NCI-H748 treated with DMSO at 0.1 percent for 48 hours (cell line): ENCODE measurements at places on chromosomes 2 and 18.

DNA sequence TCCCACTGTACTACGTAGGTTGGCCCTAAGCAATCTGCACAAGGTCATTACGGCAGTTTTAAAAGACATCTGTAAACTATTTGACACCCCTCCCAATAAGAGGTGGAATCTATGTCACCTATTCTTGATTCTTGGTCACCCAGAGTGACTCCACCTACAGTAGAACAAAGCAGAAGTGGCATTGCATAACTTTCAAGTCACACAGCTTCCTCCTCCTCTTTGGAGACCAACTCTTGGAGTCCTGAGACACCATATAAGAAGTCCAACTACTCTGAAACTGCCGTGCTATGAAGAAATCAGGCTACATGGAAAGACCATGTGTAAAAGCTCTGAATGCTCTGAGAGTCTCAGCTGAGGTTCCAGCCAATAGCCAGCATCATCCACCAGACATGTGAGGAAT is 253.5 kb upstream of the CDH20 start:
- no peak for DNase-seq

GRCh38 chr2:119545754-119546446 is 1.7 kb downstream of the CFAP221 start:
- DNase-seq: no peak

- DNase-seq: no peak
These were observed 917.8 kb downstream of the EPHA4 start for GRCh38 chr2:220654322-220654721.

GRCh38 chr2:67389286-67389685 is 7.8 kb upstream of the ETAA1 start:
- no peak for DNase-seq

- no peak for DNase-seq
These were observed 88.2 kb downstream of the LONRF2 start for GRCh38 chr2:100234141-100234540.

- no peak for DNase-seq
These were observed 81.2 kb downstream of the TSN start for GRCh38 chr2:121836611-121837010.

DNA sequence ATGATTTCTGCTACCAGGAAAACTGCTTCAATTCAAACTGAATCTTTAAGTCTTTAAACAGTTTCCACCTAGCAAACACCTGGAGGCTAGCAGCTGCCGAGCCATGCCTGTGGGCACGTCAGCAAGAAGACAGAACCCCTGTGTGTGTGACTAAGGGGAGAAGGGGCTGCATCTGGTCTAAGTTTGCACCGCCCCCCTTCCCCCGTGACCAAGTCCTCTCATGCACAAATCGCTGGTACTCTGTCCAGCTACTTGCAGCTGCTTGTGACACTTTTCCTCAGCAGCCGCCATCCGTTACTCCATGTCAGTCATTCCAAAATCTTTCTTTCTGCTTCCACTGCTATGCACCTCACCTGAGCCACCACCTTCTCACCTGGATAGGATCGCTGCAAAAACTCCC is 355.0 kb downstream of the SS18 start:
- no peak for DNase-seq

- peak; percentile 34 for DNase-seq
These were observed 591.2 kb downstream of the RNF144A start for GRCh38 chr2:7508296-7508943.

- DNase-seq: no peak
These were observed 31.4 kb downstream of the AQP12A start for GRCh38 chr2:240722796-240723735.

DNA sequence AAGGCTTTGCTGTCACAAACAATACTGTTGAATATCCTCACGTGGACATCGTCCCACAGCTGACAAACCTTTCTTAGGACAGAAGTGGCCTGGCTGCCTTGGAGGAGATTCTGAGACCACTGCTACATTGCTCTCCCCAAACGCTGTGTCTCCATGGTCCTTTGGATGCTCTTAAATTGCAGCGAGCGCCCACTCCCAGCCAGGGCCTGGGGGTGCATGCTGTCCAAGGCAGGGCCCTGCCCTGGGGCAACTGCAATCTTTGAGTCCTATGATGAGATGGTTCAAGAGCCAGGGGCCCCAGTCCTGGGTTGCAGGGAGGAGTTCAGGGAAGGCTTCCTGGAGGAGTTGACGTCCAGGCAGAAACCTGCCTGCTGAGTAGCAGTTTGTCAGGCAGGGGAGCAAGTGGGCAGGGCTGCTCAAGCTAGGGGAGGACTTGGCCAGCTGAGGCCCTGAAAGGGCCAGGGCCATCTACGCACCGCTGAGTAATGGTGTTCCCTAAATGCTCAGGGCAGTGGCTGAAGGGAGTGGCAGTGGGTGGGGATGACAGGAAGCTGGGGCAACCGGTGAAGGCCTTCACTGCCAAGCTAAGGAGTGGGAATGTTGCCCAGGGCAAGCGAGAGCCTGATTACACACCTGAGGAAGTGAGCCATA is 10.8 kb upstream of the SDC1 start:
- no peak for DNase-seq

GRCh38 chr2:128536925-128537620 is 218.4 kb upstream of the HS6ST1 start:
- no peak for DNase-seq

- DNase-seq: no peak
These were observed 14.0 kb upstream of the PLB1 start for GRCh38 chr2:28481905-28482304.

DNA sequence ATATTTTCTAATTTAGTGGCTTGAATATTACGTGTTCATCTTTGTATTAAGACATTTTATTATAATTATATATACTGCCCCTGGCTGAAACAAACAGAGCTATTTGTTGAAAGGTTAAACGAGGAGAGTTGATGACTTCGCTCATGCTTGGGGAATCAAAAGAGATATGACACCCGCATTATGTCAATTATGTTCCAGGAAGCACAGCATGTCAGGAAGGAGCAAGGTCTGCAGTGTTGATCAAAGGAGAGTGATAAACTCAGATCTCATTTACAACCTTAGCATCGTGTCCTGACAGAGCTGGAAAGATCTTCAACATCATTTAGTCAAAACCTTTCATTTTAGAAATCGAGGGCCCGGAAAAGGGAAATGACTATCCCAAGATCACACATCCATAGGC is 510.1 kb downstream of the TDRD15 start:
- DNase-seq: no peak

DNA sequence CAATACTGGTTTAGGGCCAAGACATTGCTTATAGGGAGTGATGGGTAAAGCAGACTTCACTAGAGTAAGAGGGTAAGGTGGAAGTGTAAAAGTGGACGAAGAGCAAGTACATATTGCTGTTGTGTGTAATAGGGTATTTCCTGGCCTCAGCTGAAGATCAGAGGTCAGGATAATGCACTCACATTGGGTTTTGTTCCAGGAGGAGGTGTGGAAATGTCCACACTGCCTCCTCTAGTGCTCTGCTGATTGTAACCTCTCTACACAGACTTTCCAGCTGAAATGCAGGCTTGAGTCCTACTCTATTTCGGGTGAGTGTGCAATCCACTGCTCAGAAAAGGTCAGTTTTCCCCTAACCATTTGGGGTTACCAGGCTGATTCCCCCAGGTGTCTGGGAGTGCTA is 41.7 kb upstream of the PLA2R1 start:
- DNase-seq: no peak

GRCh38 chr18:58015065-58015780 is 28.8 kb upstream of the NEDD4L start:
- no peak for DNase-seq

- DNase-seq: no peak
These were observed 1591.5 kb downstream of the LRP1B start for GRCh38 chr2:140539242-140539875.

GRCh38 chr2:177106212-177106611 is 106.4 kb upstream of the HNRNPA3 start:
- peak; percentile 6 for DNase-seq

GRCh38 chr2:80026040-80026729 is 278.4 kb downstream of the LRRTM1 start:
- DNase-seq: no peak

DNA sequence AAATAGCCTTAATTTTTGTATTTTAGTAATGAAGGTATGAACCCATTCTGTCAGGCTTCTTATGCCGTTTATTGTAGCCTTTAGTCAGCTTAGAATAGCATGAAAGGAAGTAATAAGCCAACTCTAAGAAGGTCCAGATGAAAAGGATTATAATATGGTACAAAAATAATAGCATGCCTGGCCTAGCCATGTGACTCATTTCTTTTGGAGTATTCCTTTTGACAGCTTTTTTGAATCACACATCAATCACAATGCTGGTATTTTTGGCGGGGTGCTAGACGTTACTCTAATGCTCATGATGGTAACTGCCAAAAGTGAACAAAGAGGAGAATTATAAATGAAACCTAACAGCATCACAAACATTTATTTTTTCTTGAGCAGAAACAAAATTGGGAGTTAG is 19.9 kb downstream of the FMNL2 start:
- no peak for DNase-seq

DNA sequence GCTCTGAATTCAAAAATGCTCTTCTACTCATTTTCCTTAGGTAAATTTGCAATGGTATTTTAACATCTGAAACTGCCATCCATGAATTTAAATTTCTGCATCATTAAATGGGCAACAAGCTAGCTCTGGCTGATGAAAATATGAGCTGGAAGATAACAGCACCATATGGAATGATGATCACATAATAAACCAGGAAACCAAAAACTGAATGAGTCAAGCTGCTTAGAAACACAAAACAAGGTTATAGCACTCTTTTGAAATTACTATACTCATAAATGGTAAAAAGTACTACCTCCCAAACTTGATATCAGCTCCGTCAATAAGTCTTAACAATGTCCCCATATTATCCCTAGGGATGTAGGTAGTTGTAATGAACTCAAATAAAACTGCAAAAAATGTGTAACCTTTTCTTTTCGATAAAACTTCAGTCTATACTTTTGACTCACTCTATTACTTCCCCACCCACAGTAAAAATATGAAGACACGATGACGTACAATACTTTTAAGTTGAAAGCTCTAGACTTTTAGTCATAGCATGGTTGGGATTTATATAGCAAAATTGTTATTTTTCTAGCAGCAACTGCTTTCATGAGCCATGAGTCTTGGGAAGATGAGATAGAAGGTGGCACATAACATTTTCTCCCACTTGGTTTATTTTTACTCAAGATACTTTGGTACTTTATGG is 396.7 kb downstream of the CDH2 start:
- no peak for DNase-seq

DNA sequence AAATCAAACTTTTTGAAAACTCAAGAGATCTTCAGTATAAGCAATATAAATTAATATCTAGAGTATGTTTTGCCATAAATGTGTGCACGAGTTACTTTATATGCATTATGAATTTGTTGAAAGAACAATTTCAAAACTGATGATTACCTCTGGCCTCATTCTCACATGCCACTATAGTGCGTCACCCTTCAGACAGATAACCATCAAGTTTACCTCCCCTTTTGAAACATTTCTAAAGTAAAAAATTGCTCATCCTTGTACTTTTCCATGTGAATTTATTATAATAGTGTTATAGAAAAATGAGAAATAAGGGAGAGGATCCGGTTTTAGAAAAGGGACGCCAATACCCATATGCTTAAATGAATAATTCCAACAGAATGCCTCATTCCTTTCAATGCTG is 38.3 kb downstream of the ZEB2 start:
- no peak for DNase-seq

DNA sequence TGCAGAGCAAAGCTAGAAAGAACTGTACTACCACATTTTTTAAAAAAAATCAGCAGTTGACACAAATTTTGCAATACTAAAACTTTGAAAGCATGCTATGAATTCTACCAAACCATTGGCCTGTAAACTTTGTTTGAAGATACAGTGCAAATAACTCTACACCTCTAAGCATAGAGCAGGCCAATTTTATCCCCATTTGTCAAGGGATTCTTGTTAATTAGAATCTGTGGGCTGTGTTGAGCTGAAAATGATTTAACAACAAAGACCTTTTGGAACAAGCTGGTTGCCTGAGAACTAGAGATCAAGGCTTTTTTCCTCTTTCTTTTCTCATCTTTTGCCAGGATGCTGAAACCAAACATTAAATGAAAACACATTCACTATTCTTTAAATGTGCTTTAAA is 886.0 kb upstream of the CDH2 start:
- DNase-seq: no peak

DNA sequence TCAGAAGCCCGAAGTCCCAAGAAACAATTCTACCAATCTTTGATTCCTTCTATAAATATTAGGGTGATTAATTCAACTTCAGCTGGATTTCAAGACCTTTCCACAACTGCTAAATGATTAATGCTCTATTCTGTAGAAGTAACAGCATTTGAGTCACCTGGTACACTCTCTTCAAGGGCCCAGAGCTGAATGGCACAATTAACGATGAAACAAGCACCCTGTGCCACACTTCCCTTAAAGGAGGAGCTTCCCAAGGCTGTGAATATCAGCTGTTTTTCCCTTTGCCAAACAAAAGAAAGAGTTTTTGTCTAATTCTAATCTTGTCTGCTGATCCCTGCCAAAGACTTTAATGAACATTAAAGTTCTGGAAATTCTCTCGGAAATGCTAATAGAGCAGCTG is 56.0 kb downstream of the BOD1L2 start:
- DNase-seq: no peak

- DNase-seq: no peak
These were observed 12.2 kb upstream of the TNS1 start for GRCh38 chr2:218014706-218015585.

DNA sequence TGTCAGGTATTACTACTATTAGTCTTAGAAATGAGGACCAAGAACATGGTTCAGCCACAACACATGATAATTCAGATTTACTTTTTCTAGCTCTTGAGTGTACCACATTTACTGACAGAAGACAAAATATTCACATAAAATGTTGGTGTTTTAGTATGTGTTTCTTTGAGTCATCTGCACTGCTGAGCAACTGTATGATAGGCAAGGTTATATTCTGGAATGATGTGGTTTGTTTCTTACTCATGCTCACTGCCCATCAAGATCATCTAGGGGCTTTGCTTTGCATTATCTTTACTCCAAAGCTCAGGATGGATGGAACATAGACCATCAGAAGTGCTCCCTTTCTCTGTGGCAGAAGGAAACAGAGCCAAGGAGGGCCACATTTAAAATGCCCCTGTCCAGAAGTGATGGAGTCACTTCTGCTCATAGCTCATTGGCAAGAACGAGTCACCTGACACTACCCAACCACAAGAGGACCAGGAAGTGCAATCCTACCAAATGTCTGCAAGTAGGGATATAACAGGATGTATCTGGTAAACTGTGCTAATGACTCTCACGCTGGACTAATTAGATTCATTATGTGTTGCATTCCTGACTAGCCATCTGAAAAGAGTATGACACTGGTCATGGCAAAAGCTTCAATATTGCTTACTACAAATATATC is 81.5 kb downstream of the DIS3L2 start:
- no peak for DNase-seq

DNA sequence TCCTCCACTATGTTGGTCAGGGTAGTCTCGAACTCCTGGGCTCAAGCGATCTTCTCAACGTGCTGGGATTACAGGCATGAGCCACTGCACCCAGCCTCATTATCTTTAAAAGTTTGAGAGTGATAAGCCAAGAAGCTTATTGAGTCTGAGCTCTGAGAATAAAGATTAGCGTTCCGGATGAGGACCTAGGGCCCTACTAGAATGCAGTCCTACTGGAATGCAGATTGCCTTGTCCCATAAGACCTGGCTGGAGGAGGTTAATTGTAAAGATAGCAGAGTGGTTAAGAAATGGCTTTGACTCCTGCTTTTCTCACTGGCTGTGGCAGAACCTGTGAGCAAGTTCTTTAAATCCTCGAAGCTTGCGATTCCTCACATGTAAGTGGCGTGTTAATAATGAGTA is 4.0 kb downstream of the VWA3B start:
- no peak for DNase-seq

GRCh38 chr2:50337944-50338343 is 694.0 kb downstream of the NRXN1 start:
- DNase-seq: no peak
